ACHN (cell line): ENCODE measurements at places on chromosomes 6 and 20.

- DNase-seq = no peak
Observed at GRCh38 chr6:5665173-5665572, 341.6 kb downstream of the NRN1 start.

- DNase-seq = no peak
Observed at GRCh38 chr6:109979033-109979921, 1.2 kb downstream of the GPR6 start.

GRCh38 chr6:124963416-124963785 lies 1.2 kb downstream of the RNF217 start:
- peak; percentile 56 for DNase-seq

- DNase-seq = no peak
Observed at GRCh38 chr20:35048739-35049138, 43.9 kb downstream of the TRPC4AP start.

DNA sequence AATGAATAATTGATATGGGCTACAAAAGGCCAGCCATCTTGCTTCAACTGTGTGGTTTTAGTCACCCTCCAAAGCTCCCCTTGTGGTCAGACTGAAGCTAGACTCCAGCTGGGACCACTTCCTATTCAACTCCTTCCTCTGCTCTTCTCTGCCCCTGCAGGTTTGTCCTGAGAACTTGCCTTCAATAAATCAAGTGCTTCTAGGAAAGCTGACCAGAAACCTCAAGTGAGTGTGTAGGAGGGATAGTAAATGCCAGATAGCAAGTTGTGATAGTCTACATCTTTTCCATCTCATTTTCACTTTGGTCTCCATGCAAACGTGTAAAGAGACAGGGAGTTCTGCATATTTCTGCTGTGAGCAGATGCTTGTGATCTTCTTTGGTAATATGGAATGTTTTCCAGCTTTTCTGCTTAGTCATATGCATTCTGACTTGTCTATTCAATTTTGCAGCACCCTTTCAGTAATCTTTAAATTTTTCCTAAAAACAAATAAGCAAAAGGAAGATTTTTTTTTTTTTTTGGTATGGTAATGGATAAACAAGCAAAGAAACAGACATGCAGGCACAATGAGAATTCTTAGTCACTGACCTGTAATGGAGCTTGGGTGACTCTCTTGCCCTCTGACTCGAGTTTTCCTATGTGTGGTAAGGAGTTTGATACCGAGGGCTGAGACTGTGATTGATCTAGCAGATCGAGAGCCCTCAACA lies 201.3 kb upstream of the BTBD3 start:
- DNase-seq = peak; percentile 74

DNA sequence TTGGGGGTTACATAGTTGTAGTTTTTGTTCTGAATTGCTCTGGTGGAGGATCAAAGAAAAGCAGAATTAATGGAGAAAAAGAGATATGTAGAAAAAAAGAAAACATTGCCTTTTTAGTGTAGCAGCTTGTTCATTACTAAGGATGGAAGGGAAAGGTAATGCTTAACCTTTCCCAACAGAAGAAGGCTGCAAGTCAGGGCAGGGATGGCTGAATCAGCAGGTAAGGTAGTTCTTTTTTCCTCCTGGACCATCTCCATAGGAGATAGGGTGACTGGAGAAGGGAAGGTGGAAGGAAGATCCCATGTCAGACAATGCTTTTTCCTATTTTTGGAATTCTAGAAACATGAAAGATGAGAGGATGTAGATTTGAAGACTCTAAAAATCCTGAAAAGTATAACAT lies 79.4 kb upstream of the SUPT3H start:
- no peak for DNase-seq

GRCh38 chr6:166707045-166707444 lies 80.0 kb upstream of the RPS6KA2 start:
- DNase-seq = peak; percentile 53

GRCh38 chr6:6870921-6871320 lies 236.8 kb upstream of the RREB1 start:
- DNase-seq = no peak

DNA sequence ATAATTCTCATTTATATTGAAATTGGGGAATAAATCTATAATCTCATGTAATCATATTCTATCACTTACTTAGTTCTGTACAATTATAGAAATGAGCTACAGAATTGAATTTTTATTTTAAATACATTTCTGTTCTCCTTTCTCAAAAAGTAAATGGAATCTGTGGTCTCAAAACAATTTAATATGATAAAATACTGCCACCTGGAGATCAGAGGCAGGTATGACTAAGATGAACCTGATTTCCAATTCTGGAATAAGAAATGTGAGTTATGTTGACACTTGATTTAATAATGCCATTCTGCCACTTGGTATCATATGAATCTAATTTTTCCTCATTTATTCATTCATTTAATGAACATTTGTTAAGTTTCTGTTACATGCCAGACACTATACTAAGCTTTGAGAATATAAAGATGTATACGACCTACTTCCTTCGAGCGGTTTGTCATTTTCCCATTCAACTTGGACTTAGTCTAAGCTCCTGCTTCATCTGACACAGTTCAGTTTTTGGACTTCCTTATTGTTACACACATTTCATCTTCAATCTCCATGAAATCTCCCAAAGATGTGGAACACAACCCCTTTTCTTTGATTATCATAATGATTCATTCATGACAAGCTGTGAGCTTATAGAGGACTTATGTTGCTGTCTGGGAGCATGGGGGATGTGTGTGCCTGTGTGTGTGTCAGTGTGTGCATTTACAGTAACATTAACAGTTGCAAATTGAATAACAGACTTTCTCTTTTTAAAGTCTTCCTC lies 7.5 kb upstream of the CCDC28A start:
- DNase-seq = peak; percentile 58

GRCh38 chr6:79468587-79468986 lies 68.6 kb downstream of the LCA5 start:
- no peak for DNase-seq

- DNase-seq = no peak
Observed at GRCh38 chr6:85747666-85748065, 105.0 kb upstream of the SYNCRIP start.

DNA sequence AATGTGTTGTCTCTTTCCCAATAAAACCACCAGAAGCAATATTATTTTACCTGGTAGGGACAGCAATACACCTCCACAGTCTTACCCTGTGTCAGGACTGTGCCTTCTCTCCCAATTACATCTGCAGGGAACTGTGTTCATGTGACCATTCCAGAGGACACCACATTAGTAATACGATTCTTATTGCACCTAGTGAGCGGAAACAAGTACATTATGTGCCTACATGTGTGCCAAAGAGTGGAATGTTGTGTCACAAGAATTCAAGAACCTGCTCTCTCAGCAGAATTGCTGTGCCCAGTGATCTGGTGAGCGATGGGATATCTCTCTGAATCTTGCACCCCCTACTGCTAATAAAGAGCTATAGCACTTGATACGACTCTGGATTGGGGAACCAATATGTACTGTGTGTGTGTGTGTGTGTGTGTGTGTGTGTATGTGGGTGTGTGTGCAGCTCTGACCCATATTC lies 57.4 kb upstream of the FOXC1 start:
- DNase-seq = peak; percentile 42

- no peak for DNase-seq
Observed at GRCh38 chr6:114020196-114020595, 49.2 kb upstream of the HDAC2 start.

DNA sequence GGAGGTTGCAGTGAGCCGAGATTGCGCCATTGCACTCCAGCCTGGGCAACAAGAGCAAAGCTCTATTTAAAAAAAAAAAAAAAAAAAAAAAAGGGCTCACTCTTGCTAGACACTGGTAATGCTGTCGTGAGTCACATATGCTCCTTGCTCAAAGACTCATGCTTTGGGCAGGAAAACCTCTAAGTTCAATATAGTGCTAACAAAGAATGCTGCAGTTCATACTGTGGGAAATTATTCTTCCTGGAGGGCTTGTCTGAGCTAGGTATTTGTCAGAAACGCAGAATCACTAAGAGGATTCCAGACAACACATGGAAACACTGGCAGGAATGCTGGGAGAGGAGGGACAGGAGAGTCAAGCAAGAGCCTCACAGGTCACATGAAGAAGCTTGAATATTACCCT lies 2.3 kb upstream of the LYRM2 start:
- DNase-seq = no peak

GRCh38 chr20:38863024-38863851 lies 57.7 kb downstream of the PPP1R16B start:
- DNase-seq = no peak

DNA sequence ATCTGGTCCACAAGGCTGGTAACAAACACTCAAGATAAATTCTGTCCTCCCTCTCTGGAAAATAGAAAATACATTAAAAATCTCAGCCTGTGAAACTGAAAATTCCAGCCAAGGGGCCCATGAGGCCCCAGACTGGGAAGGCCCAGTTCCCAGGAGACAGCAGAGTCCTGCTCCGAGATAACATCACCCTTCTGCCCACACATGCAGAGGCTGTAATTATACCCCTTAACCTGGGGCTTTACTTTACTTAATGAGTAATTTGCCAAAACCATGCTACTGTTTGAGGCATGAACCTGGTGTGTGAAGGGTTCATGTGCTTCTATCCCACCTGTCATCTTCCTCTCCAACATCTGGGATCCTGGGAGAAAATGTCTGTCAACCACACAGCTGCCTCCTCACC lies 398.9 kb upstream of the SULF2 start:
- no peak for DNase-seq
